RPMI8226 (cell line): ENCODE measurements at places on chromosomes 1 and 21.

DNA sequence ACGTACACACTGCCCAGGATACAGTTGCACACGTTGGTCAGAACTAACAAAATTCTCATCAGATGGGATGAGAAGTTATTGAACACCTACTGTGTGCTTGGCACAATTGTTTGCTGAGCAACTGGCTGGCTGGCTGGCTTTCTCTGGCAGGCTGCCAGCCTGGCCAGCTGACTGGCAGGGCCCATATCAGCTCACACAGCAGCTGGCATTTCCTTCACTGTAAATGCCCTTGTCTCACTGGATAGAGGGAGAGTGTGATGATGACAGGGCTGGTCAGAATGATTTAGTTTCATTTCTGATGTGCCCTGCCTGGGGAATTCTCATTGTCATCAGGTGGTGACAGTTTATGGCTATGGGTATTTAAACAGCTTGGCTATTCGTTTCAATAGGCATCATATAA is 15.8 kb downstream of the CAMK2N1 start:
- DNase-seq = peak; percentile 59

DNA sequence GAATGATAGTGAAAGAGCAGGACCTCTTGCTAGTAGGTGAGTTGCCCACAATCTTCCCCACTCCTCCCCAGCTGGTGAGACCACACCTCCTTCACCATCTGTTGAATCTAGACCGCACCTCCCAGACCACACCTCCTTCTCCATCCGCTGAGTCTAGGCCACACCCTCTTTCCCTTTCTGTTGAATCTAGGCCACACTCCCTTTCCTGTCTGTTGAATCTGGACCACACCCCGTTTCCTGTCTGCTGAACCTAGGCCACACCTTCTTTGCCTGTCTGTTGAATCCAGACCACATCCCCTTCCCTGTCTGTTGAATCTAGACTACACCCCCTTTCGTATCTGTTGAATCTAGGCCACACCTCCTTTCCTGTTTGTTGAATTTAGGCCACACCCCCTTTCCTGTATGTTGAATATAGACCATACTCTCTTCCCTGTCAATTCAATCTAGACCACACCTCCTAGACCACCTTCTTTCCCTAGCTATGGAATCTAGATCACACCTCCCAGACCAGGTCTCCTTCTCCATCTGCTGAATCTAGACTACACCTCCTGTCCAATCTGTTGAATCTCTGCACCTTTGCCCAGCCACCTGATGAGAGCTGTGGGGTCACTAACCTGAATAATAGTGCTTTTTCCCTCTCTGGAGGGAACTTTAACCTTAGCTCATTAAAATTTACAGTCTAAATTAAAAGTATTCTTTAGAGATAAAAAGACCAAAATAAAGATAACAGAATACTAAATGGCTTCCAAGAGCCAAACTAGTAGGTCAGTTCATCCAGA is 116.3 kb downstream of the DAB1 start:
- peak; percentile 65 for DNase-seq

GRCh38 chr1:22662318-22662717 is 9.3 kb downstream of the C1QB start:
- DNase-seq = peak; percentile 62

- DNase-seq = no peak
Observed at GRCh38 chr1:111442457-111442856, 6.6 kb downstream of the WDR77 start.
